ENCODE measurements at places on chromosomes 4 and X.
A peak's percentile ranks its signal among the peaks of the same experiment; 100 is the strongest.

DNA sequence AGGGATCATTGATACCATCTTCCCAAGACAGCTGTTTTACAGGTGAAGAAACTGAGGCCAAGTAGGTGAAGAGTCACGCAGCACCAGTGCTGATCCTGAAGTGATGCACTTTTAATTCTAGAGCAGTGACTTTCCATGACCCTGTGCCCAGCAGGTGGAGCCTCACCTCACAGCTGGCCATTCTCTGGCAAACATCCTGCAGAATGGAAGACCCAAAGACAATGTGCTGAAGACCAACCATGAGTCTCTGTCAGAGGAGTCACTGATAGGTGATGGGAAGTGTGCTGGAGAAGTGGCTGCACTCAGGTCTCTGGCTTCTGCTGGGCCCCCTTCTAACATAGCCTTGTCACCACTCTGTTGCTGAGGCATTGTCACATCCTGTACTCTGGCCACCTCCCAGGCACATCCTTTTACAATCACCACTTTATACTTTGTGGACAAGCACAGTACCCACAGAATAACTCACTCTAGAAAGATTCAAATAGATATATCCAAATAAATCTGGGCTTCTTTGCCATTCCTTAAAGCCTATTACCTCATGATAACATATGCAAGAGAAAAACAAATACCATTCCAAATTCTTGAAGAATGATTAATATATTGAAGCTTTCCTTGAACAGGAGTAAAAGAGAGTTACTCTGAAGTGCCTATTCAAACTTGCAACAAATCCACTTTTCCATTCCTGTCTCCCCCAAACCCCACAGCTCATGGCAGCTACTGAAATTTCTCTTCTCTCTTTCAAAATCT lies 64.1 kb upstream of the SCOC start:
- DNase-seq: no peak

- DNase-seq: no peak
These were observed 213.6 kb downstream of the CPE start for GRCh38 chr4:165592386-165592785.

- DNase-seq: no peak
These were observed 10.3 kb downstream of the XPNPEP2 start for GRCh38 chrX:129749069-129749468.

DNA sequence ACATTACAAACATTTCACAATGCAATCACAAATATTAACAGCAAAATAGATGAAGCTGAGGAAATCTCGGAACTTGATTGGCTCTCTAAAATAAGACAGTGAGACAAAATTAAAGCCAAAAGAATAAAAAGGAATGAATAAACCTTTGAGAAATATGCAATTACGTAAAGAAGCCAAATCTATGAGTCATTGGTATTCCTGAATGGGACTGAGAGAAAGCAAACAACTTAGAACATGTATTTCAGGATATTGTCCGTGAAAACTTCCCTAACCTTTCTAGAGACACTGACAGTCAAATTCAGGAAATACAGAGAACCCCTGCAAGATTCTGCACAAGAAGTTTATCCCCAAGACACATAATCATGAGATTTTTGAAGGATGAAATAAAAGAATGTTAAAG lies 48.4 kb upstream of the SPANXN2 start:
- no peak for DNase-seq

DNA sequence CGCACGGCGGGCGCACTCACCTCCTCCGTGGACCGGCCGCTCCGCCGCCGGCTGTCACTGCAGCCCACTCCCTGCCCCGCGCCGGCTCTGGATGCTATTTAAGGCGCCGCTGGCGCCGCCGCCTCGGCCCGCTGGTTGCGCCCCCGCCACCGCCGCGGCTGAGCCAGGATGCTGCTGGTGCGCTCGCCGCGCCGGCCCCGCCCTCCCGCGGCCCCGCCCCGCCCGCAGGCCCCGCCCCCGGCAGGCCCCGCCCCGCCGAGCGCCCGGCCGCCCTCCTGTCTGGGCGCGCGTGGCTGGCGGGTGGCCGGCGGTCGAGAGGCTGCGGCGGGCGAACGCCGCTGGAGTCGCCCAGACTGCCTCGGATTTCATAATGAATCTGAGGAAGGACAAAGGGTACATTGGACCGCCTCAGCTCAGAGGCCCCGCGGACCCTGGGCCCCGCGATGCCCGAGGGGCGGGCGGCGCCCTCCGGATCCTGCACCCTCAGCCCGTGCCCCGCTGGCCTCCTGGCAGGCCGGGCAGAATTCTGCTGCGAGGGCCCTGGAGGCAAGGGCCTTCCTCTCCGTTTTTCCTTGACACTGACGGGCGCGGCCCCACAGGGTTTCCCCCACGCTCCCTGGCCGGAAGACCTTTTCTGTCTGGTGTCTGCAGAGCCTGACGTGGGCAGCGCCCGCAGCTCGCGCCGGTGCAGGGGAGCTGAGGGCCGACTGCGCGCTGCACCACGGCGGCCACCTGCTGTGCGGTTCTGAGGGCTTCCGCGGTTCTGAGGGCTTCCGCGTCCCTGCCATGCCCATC lies at the start of gene ACSL1:
TSS of gene ACSL1 (minus strand) at position 73 of the 795 bp plus-strand sequence. CDS start 22,454 bp downstream, outside the sequence.
- DNase-seq: peak; percentile 9

DNA sequence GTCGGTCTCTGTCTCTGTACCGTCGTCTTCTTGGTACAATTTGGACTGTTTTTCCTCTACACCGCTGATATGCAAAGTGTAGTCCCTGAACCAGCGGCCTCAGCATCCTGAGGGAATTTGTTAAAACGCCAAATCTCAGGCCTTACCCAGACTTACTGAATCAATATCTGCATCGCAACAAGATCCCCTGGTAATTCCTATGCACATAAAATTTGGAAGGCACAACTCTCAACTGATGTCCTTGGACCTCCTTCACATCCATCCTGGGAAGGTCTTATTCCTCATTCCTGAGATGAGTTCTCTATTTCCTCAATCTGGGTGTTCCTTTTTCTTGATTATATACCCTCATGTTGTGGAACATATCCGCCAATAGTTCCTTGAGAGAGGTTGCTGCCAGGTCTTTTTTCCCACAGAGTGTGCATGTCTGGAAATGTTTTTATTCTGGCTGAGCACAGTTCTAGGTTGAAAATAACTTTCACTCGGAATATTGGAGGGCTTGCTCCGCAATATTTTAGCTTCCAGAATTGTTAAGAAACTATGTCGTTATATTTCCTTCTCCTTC lies 738 bp upstream of the HPF1 start:
- DNase-seq: no peak

DNA sequence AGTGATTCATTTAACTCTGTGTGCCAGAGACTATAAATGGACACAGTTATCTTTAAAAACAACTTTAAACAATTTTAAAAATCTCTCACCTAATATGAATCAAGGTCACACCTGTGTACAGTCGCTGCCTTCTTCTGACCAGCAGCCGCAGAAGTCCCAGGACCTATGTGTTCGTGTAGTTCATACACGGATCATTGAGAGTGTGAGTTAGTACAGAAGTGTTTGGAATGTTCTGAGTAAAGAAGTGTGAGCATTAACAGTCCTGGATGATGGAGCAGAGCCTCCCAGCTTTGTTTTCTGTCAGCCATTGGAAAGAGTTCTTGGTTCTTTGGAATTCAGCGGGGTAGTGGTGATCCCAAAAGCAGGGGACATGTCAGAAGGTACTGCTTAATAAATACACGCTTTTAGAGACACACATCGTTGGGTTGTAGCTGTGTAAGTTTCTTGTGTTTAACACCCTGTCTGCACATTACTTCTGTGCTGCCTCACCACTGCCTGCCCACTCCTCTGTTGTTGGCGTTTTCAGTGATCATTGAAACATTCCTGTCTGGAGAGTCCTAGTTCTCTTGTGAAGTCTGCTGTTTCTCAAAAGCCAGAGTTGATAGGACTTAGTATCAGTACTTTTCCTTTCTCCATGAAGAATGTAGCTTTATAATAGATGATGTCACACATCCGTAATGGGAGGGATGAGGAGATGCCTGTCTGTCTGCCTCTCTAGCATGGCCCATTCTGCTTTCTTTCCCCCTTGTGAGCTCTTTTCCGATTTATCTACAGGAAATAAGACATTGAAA lies 90.6 kb downstream of the PTTG2 start:
- no peak for DNase-seq

DNA sequence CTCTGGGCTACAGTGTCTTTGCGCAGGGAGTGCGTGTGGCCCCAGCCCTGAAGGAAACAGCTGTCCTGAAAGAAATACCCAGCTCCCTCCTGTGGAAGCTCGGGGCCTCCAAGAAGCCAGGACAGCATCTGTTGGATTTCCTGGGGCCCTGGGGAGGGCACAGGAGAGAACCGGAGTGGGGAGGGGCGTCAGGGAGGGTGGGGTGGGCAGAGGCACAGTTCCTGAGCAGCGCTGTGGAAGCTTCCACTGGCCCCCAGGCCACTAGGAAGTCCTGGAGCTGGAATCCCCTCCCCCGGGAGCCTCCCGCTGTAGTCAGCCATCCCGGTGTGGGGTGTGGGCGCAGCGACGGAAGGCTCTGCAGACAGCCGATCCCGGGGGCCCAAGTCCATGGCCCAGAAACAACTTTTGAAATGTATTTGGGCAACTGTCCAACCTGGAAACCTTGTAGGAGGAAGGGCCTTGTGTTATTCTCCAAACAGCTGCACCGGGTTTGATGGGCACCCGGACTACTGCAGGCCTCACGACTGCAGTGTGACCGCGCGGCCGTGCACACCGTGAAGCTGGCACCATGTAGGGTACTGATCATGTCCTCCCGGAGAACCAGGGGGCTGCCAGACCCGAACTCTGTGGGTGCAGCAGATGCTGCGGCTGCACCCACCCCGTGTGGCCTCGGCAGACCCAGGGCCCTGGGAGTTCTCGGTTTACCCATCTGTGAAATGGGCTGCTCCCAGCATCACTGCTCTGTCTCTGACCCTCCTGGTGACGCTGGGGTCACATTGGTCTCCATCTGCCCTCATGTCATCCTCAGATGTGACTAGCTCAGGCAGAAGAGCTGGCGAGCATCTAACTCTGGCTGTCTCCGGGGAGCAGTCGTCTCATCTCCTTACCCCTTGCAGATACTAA lies 68.5 kb upstream of the HMX1 start:
- no peak for DNase-seq

DNA sequence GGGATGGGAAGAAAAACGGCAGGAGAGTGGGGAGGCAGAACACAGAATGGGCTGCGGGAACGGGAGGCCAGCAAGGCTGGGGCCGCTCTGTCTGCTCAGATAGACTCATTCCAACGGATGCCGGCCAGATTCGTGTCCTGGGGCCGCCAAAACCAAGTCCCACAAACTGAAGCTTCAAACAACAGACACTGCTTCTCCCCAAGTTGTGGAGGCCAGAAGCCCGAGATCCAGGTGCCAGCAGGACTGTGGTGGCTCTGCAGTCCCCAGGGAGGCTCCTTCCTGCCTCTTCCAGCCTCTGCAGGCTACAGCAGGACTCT lies 100.6 kb downstream of the ADRA2C start:
- DNase-seq: no peak

DNA sequence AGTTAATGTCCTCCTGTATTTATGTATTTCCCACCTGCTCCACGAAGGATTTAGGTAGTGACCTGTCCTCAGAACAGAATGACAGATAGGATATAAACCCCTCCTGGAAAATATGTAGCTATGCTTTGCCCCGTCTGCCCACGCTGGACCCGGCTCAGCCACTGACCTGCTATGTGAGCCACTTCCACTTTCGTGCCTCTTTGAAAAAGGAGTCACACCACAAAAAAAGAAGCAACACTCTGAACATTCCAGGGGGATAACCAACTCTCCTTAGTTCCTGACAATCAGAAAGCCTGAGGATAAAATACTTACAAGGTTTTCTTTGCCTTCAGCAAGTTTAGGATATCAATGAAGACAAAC lies 11.1 kb downstream of the ACSL1 start:
- no peak for DNase-seq

DNA sequence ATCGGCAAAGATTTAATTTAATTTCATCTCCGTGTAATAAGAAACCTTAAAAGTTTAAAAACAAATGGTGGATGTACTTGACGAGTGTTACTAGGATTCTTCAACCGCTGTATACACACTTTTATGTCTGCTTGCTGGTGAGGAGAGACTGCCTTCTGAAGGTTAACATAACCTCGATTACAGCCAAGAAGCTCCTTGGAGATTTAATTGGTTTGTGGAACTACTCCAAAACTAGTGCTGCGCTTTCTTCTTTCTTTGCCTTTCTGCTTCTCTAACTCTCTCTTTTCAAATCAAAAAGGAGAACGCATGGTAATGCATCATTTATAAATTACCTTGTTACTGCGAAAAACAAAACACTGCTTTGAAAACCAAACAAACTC lies 109.0 kb downstream of the ANTXR2 start:
- no peak for DNase-seq

- no peak for DNase-seq
These were observed 646 bp upstream of the GSX2 start for GRCh38 chr4:54099287-54099747.

DNA sequence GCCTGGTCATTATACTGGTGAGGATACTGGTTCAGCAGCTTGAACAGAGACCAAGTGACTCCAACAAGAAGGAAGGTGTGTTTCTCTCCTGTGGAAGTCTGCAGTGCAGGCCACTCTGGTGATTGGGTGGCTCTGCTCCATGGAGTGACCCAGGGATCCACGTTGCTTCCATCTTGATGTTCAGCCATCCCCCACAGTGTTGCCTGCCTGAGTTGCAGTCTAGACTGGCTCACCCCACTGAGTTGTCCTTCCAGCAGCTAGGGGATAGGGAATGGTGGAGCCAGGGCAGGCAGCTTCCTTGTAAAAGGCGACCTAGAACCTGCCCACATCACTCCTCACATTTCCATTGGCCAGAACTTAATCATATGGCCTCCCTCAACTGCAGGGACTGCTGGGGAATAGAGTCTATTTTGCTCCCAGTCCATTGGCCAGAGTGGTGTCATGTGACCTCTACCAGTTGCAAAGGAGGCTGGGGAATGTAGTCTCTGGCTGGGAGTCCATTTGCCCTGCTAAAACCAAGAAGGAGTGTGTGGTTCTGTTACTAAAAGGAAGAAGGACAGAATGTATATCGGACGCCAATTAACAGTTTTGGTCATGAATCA lies 8.0 kb downstream of the MAN2B2 start:
- DNase-seq: no peak

GRCh38 chrX:88612870-88613329 lies 134.1 kb upstream of the CPXCR1 start:
- DNase-seq: no peak

- no peak for DNase-seq
These were observed 348.2 kb downstream of the BMPR1B start for GRCh38 chr4:95105983-95106382.

DNA sequence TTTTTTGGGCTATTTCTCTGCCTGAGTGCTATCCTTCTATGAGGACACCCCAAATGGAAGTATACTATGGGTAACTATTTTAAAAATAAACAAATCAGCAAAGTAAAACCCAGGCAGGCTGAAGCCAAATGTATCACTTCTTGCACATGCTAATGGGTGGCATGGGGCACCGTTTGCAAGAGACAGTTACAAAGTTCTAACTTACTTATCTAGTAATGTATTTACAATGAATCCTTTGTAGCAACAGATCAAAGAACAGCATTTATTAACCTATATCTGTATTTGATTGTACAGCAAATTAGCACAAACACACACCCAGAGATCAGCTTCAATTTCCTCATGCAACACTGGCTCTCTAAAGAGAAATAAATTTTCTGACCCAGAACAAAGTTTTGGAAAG lies 225.5 kb downstream of the ZNF674 start:
- no peak for DNase-seq

- DNase-seq: no peak
These were observed 1703.9 kb upstream of the TENM3 start for GRCh38 chr4:180539284-180539683.

- DNase-seq: no peak
These were observed 358.7 kb upstream of the NR3C2 start for GRCh38 chr4:148800940-148801339.

GRCh38 chr4:1898681-1899080 lies 27.5 kb downstream of the NSD2 start:
- no peak for DNase-seq

- peak; percentile 11 for DNase-seq
These were observed 942 bp upstream of the APLN start for GRCh38 chrX:129655547-129656249.

- DNase-seq: no peak
These were observed 19.4 kb downstream of the SPRY1 start for GRCh38 chr4:123415977-123416376.
